D721Med (cell line): ENCODE measurements at places on chromosomes 2 and 18.

DNA sequence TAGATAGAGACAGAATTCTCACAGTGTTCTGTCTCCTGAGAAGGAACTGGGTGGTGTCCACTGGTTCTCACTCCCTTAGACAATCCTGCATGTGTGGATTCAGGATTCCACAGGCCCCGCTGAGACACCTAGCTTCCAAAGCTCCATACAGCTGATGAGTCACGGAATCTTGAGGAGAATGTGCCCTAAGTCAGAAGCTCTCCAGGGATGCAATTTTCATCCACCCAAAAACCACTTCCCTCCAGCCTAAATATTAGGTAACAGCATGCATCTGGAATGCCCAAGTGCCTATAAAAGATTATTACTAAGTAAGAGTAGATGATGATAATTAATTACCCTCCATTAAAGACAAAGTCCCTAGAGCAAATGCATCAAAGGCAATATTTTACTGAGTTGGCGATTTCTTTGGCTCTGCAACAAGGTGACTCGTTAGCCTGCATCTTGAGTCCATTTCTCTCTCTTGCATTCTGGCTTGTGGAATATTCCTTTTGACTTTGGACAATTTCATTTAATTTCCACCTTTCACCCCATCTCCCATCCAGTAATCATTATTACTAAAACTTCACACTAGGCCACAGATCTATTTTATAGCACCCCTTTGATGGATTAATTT, 475.1 kb downstream of the TNS1 start:
- no peak for DNase-seq

GRCh38 chr18:73696698-73697097, 450.9 kb downstream of the FBXO15 start:
- DNase-seq: no peak

- DNase-seq: no peak
Measured at GRCh38 chr2:98908931-98909316, 27.1 kb downstream of the CRACDL start.

- no peak for DNase-seq
Measured at GRCh38 chr2:224264259-224264658, 137.6 kb downstream of the FAM124B start.

DNA sequence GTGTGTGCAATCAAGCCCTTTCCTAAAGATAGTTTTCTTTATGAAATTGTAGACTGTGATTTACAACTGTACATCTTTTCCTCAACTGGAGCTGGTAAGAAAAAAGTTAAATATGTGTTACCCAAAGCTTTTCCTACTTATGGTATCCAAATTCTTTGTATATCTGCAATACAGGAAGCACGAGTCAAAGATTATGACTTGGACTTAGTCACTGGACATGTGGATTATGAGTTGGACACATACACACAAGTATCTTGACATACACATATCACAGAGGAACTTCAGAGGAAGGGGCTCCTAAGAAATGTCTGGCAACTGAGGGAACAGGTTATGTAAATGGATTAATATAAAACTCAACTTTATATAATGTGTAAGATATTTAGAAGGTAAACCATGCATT, 35.2 kb downstream of the PRELID3A start:
- no peak for DNase-seq

DNA sequence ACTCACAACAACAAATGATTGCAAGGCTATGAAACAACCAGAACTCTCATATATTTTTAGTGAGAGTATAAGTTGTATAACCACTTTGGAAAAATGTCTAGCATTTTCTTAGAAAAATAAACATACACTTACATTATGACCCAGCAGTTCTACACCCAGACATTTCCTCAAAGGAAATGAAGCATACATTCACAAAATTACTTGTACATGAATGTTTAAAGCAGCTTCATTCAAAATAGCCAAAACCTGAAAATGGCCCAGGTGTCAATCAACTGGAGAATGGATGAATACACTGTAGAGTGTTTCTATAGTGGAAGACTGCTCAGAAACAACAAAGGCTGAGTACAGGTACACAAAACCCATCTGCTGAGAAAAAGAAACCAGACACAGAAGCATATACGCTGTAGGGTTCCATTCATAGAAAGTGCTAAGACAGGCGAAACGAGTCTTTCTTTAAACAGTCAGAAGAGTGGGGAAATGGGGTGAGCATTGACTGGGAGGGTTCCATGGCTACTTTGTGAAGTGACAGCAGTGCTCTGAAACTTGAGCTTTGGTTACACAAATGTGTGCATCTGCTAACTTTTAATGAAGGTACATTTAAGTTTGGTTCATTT, 799.0 kb downstream of the DCDC2C start:
- DNase-seq: no peak

- DNase-seq: no peak
Measured at GRCh38 chr2:31060397-31060796, 77.8 kb downstream of the GALNT14 start.
